ENCODE measurements at places on chromosomes 7 and 10. TPM values are rescaled to one million over a fixed set of nuclear protein-coding genes. Genes with fewer than 3 reads are reported as not detected.

The PPP1R3C gene
- 124 TPM for total RNA-seq

The ANXA8L1 gene
- not detected for total RNA-seq

The H2BK1 gene
- not detected for total RNA-seq

The LSM8 gene
- 30.4 TPM for total RNA-seq

The MALRD1 gene
- total RNA-seq, result 0.66 TPM

The EVX1 gene
- not detected for total RNA-seq

The NKX2-3 gene
- not detected for total RNA-seq

The ERVW-1 gene
- total RNA-seq, result not detected

The MKX gene
- not detected for total RNA-seq

The PNLIPRP2 gene
- total RNA-seq, result not detected

The GIMAP5 gene
- 0.12 TPM for total RNA-seq

The CREB5 gene
- 4.4 TPM for total RNA-seq

The CD36 gene
- total RNA-seq, result 0.13 TPM

The SPDYE1 gene
- not detected for total RNA-seq

The GSTO2 gene
- 3.4 TPM for total RNA-seq

The FGFBP3 gene
- 1.1 TPM for total RNA-seq

The ZNF804B gene
- not detected for total RNA-seq

The ANKRD2 gene
- 0.50 TPM for total RNA-seq

The IL15RA gene
- total RNA-seq, result 7.3 TPM

The NUTM2E gene
- 0.19 TPM for total RNA-seq
